ENCODE measurements at places on chromosomes 13 and 19.

DNA sequence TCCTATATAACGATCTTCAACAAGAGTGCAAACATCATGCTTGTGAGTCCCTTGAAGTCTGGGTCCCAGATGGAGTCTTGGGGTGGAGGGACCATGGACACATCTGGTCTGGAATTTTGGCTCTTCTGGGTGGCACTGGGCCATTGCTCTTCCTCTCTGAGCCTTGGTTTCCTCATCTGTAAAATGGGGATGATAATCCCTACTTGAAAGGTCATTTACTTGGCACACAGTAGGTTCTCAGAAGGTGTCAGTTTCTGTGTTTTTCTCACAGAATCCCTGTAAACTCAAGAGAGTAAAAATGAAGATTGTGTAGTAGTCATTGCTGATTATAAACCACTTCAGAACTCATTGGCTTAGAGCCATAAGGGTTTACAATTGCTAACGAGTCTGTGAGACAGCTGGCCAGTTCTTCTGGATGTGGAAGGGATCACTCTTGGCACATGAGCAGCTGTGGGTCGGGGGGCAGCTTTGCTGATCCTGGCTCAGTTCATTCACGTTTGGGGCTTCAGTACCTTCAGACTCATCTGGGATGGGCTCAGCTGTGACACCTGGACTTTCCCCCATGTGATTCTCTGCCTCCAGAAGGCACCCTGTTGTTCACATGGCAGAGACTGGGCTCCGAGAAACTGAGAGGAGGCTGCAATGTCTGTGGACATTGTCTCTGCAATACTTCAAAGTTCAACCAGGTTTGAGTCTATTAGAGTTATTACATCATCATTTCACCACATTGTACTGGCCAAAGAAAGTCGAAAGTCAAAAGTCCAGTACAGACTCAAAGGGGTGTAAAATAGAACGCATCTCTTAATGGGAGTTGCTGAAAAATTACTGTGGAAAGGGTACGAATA lies 7.8 kb downstream of the CYP4F12 start:
- no peak for DNase-seq

DNA sequence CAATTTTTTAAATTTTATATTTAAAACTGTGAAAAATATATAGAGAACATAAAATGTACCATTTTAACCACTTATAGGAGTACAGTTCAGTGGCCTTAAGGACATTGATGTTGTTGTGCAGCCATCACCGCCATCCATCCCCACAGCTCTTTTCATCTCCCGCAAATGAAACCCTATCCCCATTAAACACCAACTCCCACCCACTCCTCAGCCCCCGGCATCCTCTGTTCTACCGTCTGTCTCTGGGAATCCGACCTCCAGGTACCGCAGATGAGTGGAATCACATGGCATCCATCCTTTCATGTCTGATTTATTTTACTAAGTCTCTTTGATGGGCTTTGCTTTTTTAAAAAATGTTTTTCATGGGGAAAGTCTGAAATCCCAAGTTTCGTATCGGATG lies 23.8 kb upstream of the SMIM17 start:
- DNase-seq, result no peak

GRCh38 chr13:33879118-33879517 lies 61.2 kb downstream of the RFC3 start:
- DNase-seq, result no peak

GRCh38 chr13:67223024-67223423 lies 7.1 kb downstream of the PCDH9 start:
- DNase-seq, result no peak

- no peak for DNase-seq
These were observed 244.5 kb upstream of the CSNK1A1L start for GRCh38 chr13:37349916-37350315.

- no peak for DNase-seq
These were observed 106.6 kb downstream of the RGCC start for GRCh38 chr13:41563984-41564365.

GRCh38 chr19:13149628-13150186 lies 468 bp downstream of the STX10 start:
- no peak for DNase-seq

GRCh38 chr19:50239921-50240590 lies 36.6 kb downstream of the MYH14 start:
- DNase-seq, result no peak

DNA sequence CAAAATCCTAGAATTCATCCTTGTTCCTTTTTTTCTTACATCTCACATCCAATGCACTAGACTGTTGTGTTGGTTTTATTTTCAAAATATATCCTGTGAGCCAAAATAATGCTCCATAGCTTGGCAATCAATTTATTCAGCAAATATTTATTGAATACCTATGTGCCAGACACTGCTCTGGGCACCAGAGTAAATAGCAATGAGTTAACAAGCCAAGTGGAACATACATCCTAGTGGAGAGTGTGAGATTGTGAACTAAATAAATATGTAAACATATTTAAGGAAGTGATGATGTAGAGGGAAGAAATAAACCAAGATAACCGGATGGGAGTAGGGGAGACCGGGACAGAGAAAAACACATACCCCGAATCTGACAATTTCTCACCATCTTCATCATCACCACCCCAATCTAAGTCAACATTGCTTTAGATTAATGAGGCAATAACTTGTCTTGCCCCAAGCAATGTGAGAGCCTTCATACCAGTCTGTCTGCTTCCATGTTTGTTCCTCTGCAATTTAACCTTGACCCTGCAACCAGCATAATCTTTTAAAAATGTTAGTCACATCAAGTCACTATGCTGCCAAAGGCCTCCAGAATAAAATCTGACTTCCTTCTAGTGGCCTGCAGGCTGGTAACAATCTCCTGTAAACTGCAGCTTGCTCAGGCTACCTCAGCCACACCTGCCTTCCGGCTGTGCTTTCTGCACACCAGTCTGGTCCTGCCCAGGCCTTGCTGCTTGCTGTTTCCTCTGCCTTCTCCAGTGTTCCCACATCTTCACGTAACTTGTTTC lies 199.2 kb downstream of the DLEU7 start:
- DNase-seq, result no peak

GRCh38 chr13:25225970-25226369 lies 53.9 kb upstream of the AMER2 start:
- no peak for DNase-seq

- DNase-seq, result no peak
These were observed 22.4 kb downstream of the PIBF1 start for GRCh38 chr13:72804301-72804700.

DNA sequence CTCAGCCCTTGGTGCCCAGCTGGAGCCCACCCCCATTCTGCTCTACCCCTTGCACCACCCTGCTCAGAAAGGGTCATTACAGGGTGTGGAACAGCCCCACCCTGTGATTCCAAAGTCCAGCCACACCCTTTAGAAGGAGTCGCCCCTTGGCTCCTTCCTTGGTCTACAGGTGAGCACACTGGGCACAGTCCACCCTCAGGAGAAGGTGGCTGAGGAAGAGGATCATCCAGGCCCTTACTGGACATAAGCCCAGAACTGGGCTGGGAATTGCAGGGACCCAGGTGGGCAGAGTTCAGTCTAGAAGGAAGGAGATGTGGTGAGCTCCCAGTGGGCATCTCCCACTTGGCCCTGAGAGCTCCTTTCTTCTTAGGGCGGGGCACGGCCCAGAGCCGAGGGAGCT lies 8.6 kb downstream of the SLC46A3 start:
- DNase-seq, result no peak

DNA sequence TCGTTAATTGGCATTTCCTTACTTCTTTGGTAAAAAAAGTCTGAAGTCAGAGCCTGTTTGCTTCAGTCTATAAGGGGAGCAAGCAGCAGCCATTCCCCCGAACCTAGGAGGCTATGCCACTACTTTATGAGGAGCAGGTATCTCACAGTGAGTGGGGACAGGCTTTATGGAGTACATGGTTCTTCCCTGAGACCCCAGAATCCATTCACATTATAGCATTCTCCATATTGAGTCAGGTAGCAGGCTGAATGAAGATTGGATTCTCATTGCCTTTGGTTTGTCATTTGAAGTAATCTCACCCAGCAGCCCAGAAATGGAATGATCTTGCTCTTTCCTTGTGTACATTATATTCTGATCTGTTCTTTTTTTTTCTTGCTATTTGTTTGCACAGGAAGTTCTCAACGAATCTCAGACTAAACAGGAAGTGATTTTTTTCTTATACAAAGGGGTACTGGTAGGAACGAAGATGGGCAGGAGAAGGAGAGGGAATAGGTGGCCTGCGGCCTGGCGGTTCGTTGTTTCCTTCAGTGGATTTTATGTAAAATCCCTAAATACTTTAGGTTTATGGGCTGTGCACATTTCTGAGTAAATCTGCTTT lies 74.4 kb downstream of the ARHGAP35 start:
- no peak for DNase-seq

DNA sequence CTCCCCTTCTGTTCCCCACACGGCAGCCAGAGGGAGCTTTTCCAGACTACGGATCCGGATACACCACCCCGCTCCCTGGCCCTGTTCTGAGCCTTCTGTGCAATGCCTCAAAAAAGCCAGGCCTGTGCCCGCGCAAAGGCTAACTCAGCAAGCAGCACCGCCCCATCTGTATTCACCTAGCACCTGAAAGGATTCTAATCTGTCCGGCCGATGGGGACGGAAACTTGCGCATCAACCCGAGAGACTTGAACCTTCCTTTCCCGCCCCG lies 589 bp downstream of the ZBTB45 start:
- DNase-seq, result peak; percentile 49

GRCh38 chr13:87172166-87172835 lies 498.9 kb upstream of the SLITRK5 start:
- DNase-seq, result no peak

All from hematopoietic multipotent progenitor cell treated with erythropoietin and hydrocortisone succinate and interleukin-3 and kit ligand, for 17 days (in vitro differentiated cells).